Cortex of kidney (tissue), 1 donor: ENCODE measurements at places on chromosomes 13 and 19.

DNA sequence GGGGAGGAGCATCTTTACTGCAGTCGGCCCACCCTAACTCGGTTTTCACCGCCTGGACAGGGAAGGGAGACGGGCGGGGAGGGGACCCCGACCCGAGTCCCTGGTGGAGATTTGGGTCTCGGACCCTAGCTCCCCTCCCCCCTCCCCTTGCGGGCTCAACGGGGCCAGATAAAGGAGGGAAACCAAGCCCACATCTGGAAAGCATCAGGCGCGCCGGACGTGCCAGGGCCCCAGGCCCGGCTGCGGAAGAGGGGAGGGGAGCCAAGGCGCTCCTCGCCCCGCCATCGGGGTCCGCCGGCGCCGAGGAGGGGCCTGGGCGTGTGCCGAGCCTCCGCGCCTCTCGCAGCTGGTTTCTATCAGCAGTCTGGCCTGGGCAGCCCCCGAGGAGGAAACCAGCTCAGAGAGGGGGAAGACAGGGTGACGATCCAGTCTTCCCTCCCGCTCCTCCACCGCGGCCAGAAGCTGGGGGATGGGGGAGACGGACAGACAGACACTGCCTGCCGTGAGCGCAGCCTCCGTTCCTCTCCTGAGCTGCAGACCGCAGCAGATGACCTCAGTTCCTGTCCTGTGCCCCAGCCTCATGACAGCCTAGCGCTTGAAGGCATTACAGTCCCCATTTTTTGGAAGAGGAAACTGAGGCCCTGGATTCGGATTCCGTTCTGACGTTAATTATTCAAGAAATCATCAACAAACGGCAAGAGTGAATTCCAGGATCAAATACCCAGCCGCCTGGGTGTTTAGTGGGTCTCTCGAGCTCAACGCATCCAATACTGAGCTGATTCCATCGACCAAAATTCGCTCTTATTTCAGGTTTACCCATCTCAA lies 3.6 kb upstream of the GNG8 start:
- DNase-seq = no peak

DNA sequence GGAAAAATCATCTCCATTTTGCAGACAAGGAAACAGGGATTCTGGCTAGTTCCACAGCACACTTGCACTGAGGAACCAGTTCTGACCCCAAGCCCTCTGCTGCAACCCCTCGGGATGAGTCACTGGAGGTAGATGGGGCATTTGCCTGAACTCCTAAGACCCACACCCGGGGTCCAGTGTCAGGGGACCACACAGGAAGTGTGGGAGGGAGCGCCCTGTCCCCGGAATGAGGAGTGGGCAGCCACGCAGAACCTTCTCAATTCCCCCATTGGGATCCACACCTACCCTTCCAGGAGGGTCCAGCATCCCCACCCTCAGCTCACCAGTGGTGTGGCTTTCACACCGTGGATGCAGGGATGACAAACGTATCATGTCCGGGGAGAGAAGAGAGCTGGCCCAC lies 62.7 kb downstream of the TSHZ3 start:
- DNase-seq = no peak

DNA sequence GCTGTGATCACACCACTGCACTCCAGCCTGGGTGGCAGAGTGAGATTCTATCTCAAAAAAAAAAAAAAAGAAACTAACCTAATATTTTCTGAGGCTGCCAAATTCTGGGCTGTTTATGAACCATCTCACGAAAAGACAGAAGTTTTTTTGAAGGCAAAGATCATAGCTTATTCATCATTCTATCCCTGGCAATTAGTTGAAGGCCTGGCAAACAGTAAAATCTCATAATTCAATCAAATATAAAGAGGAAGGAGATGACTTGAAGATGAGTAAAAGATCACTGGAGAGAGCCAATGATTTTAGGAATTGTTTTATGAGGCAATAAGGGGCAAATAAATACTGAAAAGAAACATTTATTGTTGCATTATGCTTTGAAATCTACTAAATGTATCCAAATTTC lies 216.5 kb downstream of the DCLK1 start:
- DNase-seq = no peak

DNA sequence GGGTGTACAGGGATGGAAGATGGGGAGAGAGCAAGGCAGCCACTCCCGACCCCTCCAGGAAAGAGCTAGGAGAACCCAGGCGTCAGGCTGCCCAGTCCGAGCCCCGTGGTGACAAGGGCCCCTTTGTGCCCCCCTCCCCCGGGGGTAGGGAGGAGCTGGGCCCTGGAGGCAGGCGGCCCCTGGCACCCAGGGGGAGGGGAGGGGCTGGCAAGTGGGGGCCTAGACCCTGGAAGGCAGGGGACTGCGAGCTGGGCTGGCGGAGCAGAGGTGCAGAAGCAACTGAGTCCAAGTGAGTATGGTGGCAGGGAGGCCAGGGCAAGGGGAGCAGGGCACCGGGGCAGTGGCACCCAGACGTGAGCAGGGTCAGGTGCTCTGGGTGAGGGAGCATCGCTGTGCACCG lies at the start of gene MAG:
MAG (plus strand) TSS at position 246 of the 400 bp plus-strand sequence. CDS start 3,248 bp downstream, outside the sequence.
- DNase-seq = no peak

DNA sequence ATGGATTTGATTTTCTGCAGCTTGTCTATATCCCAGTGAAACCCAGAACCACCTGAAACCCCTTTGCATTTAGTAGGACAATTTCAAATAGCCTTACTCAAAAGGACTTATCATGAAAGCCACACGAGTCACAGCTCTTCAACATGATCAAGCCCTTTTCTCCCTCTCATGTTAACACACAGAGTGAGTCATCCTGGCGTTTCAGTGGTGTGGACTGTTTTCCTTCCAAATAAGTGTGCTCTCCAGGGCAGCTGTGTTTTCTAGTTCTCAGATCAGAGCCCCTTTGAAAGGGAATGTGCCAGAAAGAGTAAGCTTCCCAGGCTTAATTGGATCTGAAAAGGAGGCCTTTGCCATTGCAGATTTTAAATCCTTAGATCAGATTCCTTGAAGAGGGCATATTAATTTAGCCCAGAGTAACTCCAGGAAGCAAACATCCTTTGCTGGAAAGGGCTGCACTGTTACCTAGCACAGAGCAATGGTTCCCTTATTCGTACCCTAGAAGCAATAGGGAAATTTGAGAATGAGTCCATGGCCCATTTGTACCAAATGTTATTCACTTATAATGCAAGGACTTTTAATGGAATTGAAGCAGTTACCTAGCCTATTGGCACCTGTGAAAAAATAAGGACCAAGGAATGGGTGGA lies 51.3 kb downstream of the ERICH6B start:
- DNase-seq = no peak

DNA sequence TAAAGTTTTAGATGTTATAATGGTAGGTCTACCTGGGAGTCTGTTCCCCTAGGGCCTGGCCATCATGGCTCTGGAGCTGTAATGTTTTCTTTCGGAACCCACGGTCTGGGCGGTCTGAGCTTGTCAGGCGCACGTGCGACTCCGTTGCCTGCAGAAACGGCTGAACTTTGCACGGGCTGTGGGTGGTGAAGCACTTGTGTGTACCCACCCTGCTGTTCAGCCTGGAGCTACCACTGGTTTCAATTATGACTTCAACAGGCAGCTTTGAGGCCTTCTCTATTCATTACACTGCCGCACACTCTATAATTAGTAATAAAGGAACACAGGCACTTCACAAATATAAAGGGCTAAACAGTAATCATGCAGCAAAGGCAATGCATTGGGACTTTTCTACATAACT lies 6.0 kb downstream of the PCDH8 start:
- DNase-seq = no peak

DNA sequence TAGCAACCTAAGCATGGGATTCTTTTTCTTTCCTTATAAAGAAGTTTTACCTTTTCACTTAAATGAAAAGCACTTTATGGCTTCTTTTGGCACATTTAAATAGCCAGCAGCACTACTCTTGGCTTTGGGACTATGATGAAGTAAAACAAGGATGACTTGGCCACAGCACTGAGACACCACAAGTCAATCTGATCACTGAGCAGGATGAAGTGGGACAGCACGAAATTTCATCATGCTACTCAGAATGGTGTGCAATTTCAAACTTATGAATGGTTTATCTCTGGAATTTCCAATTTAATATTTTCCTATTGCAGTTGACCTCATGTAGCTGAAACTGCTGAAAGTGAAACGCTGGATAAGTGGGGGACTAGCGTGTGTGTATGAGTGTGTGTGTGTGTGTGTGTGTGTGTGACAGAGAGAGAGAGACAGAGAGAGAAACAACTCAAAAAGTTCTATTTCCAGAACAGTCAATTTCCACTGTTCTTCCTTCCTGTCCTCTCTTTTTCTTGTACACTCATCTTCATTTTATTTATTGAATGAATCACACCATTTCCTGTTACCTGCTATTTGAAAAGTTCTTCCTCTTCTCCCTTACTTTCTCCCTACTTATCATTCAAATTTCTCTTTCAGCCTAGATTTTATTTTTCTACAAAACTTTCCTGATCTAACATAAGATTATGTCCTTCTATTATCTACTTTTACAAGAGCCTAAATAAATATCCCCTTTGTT lies 414.2 kb upstream of the MIR17HG start:
- DNase-seq = no peak

GRCh38 chr19:42606660-42607351 lies 12.1 kb upstream of the CEACAM8 start:
- DNase-seq = no peak

DNA sequence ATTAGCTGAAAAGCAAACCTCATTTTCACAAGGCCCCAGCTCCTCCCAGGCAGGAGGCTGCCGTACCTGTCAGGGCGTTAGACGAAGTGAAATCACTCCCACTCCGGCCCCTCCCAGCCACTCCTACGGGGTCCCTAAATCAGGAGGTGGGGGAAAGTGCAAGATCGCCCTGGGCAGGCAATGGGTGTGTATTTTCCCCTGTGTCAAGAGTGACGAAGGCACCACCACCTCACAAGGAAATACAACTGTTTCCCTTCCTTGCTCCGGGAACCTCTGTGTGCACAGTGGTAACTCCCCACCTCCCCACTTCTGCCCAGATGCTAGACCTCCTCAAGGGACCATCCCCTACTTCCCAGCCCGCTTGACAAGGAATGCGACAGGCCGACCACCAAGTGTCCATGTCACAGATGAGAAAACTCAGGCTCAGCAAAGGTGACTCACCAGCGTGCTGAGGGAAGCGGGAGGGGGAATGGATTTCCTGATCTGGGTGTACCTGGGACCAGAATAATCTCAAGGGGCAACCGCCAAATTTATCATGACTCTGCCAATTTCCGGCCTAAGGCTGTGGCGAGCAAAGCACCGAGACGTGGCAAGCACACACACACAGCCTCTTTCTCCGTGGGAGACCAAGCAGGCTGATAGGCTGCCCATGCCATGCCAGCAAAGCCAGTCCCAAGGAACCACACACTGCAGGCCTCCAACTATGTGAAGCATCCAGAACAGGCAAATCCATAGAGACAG lies 7.3 kb downstream of the PPP6R1 start:
- DNase-seq = no peak
